Mucosa of gallbladder (tissue), 1 donor: ENCODE measurements at places on chromosomes 16 and 17. TPM values are rescaled to one million over a fixed set of nuclear protein-coding genes. Genes with fewer than 3 reads are reported as not detected.
A peak's percentile ranks its signal among the peaks of the same experiment; 100 is the strongest.

DNA sequence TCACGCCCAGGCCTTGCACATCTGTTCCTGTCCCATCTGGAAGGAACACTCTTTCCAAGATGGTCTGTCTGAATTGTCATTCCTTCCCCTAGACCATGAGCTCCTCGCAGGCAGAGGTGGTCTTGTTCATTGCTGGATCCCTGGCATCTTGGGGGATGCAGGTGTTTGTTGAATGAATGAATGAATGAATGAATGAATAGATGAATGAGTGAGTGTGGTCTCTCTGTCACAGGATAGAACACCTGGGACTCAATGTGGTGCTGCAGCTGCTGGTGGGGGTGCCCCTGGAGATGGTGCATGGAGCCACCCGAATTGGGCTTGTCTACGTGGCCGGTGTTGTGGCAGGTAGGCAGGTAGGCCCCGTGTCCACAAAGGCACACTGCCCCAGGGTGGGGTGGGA is 32.2 kb downstream of the RHBDL3 start:
- DNase-seq, result no peak

- no peak for DNase-seq
Measured at GRCh38 chr17:78396441-78397337, 18.2 kb downstream of the PGS1 start.

DNA sequence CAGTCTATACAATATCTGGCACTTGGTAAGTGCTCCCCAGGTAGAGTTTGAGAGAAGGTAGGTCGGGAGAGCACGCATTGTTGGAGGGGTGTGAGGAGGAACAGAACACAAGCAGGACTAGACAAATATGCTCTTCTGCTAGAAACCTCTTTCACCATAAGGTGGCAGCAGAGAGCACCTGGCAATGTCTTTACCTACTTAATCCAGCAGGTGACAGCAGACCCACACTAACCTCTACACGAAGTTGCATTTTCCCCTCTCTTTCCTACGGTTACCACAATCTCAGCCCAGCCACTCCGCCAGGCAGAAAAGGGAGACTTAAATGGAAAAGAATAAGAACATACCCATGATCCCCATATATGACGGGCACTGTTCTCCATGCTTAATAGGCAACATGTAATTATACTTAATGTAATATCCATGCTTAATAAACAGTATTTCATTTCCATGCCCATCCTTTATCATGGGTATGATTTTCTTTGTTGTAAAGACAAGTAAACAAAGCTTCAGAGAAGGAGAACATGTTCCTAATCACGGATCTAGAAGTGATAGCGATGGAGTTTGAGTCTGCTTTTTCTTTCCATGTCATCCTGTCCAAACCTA is 55.1 kb upstream of the CCL2 start:
- peak; percentile 82 for DNase-seq

GRCh38 chr17:76612977-76613851 is 27.6 kb upstream of the ST6GALNAC2 start:
- DNase-seq, result peak; percentile 18

DNA sequence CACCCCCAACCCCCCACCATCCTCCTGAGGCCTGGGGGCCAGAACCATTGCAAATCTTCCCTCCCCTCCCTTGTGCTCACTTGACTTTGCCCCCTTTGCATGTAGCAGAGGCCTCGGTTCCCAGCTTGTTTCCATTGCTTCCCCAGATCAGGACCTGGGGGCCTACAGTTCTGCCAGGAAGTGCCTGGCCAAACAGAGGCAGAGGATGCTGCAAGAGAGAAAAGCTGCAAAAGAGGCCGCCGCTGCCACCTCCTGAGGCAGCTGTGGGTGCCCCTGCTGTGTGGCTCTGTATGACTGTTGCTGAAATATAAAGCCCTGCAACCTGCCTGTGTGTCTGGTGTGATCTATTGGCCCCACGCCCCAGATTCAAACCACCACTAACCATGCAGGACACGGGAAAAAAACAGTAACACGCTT is 2.3 kb downstream of the NDUFB10 start:
- DNase-seq, result no peak

DNA sequence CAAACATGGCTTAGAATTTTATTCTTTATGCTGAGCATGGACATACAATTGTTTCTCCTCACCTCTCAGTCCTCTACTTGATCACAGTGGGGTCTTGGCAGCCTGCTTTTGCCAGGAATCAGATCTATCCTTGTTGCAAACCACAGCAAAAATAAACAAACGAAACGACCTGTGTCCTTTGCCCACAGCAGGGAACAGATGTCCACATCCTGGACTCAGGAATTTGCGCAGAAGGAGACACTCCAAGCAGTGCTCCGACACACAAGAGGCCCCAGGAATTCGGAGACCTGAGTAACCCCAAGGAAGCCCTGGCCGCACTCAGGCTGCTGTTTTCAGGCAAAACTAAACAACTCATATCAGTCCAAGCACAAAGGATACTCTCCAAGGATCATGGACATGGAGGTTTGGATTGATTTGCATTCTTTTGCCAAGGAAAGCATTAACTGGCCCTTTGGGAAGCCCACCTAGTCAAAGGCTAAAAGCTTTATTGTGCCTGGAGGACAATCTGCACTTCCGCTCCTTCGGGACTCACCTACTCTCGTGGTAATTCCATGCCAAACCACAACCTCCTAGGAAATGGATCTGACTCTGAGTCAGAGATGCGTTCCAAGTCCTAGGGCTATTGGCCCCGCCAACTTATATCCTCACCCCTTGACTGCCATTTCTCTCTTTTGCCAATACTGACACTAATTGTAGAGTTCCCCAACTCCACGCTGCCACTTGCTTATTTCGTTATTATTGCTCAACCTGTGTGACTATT is 271.1 kb upstream of the CDH11 start:
- no peak for DNase-seq

The ABCA3 gene
- 18.3 TPM for total RNA-seq

The ZNF469 gene
- total RNA-seq, result 3.7 TPM

The OR1F1 gene
- total RNA-seq, result not detected
